Stimulated activated CD4-positive, alpha-beta T cell treated with anti-CD3 and anti-CD28 coated beads, Interleukin-1b, Interleukin-23, amount 100 ng/mL, for 24 hours (primary cell): ENCODE measurements at places on chromosomes 11 and 22.

DNA sequence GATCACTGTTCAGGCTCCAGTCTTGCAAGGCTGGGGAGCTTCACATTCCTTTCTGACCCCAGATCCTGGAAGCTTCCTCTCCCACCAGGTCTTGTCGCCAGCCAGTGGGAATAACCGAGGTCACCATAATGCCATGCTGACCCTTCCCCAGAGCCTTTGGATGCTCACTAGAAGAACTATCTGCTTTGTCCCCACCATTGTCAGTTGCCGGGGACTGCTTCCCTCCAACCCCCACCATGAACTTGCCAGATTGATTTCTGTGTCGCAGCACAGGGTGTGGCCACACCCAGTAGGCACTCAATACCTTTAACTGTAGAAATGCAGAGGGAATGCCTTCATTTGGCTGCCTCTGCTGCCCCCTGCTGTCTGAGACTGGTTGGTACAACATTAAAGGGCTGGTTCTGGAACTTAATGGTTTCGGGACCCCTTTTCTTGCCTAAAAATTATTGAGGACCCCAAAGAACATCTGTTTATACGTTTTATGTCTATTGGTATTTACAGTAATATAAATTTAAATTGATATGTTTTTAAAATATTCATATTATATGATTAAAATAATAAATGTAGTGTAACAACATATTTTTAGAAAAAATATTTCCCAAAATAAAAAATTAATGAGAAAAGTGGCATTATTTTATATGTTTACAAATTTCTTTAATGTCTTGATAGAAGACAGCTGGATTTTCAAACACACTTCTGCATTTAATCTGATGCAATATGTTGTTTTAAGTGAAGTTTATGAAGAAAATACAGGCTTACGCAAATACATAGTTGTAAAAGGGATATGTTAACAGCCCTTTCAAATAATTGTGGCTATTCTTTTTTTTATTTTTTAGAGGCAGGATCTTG is 6.7 kb upstream of the GDPD5 start:
- peak; percentile 66 for DNase-seq

DNA sequence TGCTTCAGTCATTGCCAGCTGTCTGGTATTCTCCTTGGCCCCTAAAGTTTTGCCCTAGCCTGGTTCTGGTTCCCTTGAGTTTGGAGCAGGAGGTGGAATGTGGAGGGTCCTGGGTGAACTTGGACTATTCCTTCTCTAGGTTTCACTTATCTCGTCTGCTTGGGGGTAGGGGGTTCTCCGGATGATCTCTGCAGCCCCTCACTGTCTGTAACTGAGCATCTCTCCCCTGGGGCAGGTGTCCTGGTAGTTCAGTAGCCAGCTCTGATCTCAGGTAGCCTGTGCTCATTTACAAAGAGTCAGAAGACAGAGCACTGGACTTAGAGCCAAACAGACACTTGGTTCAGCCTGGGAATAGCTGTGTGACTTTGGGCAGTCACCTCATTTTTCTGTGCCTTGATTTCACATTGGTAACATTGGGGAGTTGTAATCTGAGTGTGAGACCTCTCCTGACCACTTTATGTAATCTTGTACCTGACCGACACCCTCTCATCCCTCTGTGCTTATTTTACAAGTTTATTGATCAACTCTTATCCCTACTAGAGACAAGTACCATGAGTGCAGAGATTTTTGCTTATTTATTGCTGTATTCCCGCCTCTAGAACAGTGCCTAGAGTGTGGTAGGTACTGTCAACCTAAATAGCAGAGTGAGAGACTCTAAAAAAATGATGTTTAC is 804 bp downstream of the CCDC134 start:
- DNase-seq: no peak

DNA sequence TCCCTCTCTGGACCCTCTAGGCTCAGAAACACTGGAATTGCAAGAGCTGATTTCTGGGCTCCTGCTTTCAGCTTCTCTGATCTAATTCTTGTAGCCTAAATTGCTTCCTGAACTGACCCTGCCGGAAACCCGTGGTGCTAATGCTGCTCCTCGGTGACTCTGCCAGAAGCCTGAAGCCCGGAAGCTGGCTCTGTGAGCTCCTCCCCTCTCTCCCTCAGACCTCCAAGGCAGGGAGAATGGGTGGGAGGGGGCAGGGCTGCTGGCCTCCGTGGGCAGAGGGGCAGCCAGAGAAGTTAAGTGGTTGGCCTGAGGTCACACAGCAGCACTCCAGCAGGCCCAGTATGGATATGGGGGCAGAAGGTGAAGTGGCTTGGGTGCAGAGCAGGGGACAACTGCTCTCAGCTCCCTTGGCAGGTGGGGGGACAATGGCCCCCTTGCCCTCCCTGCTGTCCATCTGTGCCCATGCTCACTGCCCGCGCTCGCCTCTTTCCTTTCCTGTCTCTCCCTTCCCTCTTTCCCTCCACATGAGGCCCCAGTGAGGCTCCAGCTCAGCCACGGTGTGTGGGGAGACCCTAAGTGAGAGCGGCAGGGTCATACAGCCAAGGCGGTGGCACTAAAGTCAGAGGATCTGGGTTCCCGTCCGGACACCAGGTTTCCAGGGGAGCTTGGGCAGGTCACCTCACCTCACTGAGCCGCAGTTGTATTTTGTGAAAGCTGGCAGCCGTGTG is 16.2 kb downstream of the CAPN5 start:
- peak; percentile 40 for DNase-seq

DNA sequence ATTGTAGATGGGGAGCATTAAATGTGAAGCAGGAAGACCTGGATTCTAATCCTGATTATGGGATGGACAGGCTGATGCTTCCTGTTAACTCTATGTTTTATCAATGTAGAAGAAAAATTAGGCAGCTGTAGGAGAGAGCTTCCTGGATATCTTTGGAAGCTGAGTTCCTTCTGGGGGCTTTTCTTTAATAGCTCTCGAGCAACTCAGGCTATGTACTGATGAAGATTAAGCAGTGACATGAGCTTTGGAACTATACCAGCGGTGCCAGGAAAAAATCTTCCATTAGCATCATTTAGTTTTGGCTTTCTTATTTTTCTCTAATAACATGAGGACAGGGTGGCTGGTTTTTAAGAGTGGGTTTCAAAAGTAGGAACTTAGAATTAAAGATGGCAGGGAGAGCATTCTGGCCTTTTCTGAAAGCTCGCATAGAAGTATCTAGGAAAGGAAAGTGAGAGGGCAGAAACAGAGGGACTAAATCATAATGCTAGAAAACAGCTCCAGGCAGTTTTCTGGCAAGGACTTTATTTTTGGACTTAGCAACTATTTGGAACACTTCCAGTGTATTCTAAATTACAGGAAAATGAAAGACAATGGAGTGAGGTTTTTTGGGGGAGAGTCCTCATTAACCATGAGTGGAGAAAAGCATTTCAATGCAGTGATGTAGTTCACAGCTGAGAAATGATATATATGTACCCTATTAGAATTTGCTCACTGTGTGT is 69.2 kb upstream of the RRM1 start:
- no peak for DNase-seq

DNA sequence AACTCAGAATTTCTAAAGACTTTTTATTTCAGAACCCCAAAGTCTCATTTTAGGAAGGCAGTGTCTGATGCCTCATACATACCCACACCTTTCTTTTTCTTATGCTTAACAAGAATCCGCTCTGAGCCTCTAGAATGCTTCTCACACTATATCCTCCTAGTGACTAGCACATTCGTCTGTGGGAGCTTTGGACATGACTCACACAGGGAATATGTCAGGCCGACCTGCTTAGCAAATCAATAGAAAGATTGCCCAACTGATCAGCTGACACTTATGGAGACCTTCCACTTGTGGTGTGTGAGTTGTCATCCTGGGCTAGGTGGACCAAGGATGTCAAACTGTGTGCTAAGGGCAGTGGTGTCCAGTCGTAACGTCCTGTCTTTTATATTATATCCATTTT is 129.9 kb upstream of the TTC12 start:
- no peak for DNase-seq
